Activated CD4-positive, alpha-beta T cell treated with anti-CD3 and anti-CD28 coated beads, Interleukin-10, Interleukin-2, amounts not matched to agents 100 ng/mL and 50 ng/mL, durations not matched to agents 16 hours and 8 hours (primary cell): ENCODE measurements at places on chromosomes 5 and 9.

DNA sequence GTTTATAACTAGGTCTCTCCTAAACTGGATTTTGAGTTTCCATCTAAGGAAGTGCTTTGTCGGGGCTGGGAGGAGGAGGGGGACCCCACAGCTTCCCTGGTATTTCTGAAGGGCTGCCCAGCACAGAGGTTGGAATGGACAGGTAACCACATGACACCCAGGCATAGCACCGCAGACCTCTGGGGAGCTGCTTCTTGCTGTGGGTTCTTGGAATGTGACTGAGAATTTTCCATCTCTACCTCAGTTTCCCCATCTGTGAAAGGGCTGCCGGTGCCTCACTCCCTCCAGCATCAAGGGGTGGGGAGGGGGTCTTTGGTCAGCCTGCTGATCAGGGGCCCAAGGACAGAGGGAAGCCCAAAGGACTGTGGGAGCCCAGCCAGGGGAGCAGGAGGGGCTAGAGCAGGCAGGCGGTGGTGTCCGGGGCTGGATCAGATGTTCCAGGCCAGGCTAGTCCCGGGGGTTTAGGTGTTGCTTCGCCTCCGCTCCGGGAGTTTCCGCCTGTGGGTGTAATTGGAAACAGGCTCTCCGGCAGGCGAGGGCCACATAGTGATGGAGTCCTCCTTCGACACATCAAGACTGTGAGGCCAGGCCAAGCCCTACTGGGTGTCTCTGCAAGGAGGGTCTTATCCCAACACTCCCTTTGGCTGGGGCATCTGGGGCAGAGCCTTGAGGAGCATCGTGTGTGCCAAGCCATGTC lies 3.3 kb downstream of the OLFML2A start:
- DNase-seq: no peak

- no peak for DNase-seq
These were observed 7.3 kb upstream of the OR2V1 start for GRCh38 chr5:181138258-181138657.

DNA sequence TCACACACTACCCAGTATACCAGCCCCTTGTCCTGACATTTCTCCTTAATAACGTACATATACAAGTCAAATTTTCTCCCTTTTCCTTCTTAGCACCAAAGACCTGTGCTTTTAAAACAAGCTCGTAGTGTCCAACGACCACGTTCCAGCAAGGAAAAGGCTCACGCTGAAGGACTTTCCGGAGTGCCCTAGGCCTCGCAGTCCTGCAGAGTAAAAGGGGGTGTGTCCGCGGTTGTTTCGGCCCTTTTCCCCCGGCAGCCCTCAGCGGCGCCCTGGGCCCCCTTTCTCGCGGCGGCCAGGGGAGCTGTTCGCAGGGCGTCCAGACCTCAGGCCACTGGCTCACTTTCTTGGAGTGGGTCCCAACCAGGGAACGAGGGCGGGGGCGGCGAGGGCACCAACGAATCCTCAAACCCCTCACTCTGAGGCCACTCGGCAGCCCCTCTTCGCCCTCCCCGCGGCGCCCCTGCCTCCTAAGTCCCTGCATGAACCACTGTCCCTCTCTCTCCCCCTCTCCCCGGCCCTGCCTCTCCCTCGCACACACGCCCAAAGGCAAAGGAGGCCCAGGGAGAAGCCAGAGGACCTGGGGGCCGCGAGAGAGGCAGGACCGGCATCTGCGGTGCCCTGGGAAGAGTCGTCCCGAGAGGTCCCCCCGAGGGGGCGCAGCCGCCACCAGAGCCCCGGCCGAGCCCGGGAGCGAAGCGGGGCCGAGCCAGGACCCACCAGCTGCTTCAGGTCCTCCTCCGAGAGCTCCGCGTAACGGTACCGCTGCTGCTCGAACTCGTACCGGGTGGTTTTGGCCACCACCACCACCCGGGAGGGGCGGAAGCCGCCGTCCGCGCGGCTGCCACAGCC lies 720 bp downstream of the NADK2 start:
- DNase-seq: peak; percentile 35

GRCh38 chr5:145938776-145939539 lies 2.6 kb downstream of the SH3RF2 start:
- DNase-seq: no peak

- peak; percentile 34 for DNase-seq
These were observed 1.7 kb upstream of the AGTPBP1 start for GRCh38 chr9:85743275-85744128.

- DNase-seq: no peak
These were observed 88.9 kb downstream of the EBF1 start for GRCh38 chr5:159010661-159011442.

DNA sequence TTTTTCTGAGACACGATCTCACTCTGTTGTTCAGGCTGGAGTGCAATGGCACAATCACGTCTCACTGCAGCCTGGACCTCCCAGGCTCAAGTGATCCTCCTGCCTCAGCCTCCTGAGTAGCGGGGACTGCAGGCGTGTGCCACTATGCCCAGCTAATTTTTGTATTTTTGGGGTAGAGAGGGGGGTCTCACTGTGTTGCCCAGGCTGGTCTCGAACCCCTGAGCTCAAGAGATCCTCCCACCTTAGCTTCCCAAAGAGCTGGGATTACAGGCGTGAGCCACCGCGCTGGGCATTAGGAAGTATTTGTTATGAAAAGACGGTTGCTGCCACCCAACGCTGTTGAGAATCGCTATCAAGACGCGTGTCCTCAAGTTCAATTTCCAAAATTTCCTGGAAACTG lies 180.9 kb upstream of the TBCA start:
- DNase-seq: no peak

- no peak for DNase-seq
These were observed 8.1 kb upstream of the CCL28 start for GRCh38 chr5:43420241-43420640.

- no peak for DNase-seq
These were observed 23.6 kb upstream of the FIBCD1 start for GRCh38 chr9:130962418-130963316.

GRCh38 chr9:97388721-97389238 lies 23.1 kb upstream of the TDRD7 start:
- DNase-seq: peak; percentile 78

DNA sequence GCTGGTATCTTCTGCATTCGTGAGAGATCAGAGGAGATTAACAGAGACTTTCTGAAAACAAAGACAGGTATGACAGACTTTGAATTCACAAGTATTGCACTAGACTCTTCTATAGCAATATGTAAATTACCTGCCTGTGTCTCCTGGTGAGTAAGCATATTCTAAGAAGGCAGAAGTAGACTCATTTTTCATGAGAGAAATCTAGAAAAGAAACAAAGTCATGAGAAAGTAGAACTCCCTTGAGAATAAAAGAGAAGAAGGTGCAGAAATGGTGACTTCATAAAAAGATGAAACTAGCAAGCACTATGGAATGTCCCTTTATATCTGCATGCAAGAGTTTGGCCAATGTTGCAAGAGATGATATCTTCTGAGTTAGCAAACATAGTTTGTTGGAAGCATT lies 419.8 kb downstream of the DMRT2 start:
- peak; percentile 55 for DNase-seq

DNA sequence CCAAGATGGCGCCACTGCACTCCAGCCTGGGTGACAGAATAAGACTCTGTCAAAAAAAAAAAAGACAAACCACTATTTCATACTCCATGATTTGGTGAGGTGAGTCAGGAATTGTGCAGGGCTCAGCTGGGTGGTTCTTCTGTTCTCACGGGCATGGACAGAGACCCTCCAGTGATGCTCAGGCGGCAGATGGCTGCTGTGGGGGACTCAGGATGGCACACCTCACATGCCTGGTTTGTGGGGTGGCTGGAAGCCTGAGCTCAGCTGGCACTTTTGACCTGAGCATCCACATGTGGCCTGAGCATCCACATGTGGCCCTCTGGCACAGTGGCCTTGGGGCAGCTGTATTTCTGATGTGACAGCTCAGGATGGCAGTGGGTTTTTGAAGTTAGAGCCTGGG lies 217.2 kb downstream of the IRX2 start:
- no peak for DNase-seq

GRCh38 chr9:126754436-126755316 lies 50.2 kb upstream of the ZBTB43 start:
- DNase-seq: no peak

DNA sequence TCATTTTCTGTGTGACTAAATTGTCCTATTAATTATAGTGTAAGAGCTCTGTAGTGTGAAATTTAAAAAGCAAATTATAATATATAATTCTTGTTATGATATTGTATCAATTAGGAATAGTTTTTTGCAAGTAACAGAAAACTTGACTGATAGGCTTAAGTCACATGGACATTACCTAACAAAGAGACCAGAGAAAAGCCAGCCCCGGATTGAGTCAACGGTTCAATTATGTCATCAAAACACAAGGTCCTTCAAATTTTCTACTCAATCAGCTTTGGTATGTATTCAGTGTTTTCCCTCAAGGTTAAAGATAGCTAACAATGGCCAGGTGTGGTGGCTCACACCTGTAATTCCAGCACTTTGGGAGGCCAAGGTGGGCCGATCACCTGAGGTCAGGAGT lies 126.7 kb upstream of the PTGER4 start:
- no peak for DNase-seq

GRCh38 chr5:178902849-178903248 lies 7.1 kb downstream of the ZFP2 start:
- DNase-seq: no peak

DNA sequence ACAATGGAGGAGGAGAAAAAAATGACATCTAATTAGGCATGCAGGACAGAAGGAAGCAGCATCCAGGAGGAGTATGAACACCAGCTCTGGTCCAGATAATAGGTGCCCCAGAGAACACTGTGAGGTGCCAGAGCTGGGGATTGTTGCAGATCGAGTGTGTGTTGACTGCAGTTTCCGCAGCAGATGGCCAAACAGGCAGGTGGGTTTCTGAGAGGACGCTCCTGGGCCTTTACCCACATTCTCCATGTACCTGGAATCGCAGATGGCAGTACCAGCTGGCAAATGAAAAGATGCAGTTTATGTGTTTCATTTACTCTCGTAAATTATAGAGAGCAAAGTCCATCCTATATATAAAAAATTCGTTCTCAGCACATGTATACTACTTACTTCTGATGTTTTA lies 182.2 kb upstream of the ISL1 start:
- DNase-seq: no peak

DNA sequence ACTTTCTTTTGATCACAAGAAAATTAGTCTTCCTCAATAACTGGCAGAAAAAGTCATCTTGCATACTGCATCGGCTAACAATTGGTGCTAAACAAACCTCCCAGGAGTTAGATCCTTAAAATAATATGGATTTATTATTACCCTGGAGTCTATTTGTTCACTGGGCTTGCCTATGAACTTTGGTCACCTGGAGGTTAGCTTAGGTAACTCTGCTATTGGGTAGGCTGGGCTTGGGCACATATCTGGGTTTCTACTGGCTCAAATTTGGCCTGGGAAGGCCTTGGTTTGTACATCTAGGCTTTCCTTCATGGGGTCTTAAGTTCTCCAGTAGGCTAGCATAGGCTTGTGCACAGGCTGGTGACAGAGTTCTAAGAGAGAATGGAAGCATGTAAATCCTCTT lies 279.9 kb downstream of the RASEF start:
- DNase-seq: no peak

- DNase-seq: no peak
These were observed 428.1 kb downstream of the EFNA5 start for GRCh38 chr5:107242411-107243219.

DNA sequence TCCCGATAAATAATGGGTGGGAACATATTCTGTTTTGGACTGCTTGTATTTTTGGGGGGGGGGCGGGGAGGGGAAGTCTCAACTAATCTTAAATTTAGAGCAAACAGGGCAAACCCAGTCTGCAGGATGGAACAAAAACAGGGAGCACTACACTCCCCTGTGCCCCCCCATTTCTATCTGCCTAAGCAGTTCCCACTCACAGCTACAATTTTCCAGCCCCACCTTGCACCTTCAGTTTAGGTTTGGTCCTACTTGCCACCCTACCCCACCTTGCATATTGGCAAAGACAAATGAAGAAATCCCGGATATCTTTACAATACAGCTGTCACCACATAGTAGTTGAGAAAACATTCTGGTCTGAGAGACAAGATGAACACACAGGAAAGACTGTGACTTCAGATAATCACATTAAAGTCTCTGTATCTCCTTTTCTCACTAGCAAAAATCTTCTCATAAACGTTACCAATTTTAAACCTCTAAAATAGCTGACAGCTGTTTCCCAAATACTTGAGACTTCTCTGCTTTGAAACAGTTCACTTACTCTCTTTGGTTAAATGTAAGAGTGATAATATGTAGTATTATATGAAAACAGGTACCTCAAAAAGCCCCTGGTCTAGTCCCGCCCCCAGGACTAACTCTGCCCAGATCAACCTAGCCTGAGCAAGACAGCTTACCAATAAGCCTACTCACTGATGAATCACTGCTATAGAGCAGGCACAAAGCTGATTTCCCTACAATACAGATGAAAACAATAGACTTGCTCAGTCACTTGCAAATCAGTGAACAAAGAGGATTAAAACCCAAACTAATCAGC lies 5.2 kb upstream of the RAPGEF6 start:
- peak; percentile 40 for DNase-seq

DNA sequence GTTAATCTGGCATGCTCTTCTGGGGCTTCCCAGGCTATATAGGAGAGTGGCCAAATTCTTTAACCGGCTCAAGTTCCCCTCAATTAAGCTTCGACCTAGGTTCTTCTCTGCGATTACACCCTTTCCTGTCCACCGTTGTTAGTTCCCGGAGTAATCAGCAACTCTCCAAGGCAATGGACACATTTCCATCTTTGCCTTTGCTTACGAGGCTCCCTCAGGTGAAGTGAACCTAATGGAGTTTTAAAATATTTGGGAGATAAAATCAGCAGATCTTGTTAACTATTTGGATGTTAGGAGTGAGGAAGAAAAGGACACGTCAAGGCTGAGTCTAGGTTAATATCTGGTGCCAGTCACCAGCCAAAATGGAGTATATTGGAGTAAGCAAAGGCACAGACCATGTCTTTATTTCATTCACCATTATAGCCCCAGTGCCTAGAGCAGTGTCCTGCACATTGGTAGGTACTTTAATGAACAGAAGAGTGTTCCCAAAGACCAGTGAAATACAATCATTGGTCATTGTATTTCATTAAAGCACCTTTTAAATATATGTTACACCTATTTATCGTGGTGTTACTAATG lies 515 bp downstream of the UTP15 start:
- DNase-seq: peak; percentile 5

- no peak for DNase-seq
These were observed 51.2 kb upstream of the TCF7 start for GRCh38 chr5:134063188-134063820.

DNA sequence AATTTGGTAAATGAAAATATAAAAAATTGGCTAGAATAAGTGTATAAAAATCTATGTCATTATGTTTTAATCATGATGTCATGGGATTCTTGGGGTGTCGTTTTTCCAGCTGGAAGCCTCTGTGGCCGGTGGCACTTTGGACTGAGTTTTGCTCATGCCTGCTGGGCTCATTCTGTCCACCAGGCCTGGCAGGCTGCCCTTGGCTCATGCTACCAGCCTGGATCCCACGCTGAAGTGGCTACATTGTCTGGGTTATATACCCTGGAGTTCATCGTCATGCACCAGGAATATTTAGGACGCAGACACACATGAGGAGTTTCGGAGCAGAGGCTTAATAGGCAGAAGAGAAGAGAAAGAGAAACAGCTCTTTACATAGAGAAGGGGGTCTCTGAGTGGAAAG lies 1913.7 kb upstream of the WWC1 start:
- no peak for DNase-seq
